ENCODE measurements at places on chromosomes 2 and 18. TPM values are rescaled to one million over a fixed set of nuclear protein-coding genes. Genes with fewer than 3 reads are reported as not detected.
A peak's percentile ranks its signal among the peaks of the same experiment; 100 is the strongest.

The ANKRD30B gene
- polyA plus RNA-seq, result not detected

DNA sequence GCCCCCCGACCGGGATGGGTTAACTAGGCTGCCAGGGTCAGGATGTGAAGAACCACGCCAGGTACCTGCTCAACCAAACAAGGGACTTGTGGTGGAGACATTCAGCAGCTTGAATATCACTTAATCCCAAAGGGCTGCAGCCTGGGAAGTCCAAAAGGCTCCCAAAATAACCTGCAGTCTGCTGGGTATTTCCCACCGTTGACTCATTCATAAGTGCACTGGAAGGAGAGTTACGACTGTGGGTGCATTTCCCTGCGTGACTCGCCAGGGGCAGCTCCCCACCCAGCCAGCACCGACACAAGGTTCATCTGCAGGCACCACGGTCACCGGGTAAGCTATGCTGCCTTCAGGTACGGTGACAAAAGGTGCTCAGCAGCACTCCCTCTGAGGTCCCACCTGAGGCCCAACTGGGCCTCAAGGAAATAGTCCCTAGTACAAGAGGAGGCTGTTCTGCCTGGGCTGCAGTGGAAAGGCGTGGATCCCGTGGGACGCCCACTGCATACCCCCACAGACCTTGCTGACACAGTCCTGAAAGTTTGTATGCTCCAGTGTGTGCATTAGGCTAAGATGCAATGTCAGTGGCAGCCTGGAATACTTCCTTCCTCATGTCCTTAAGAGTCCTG lies 86.5 kb downstream of the UXS1 start:
- peak; percentile 56 for DNase-seq

The UGT1A4 gene
- not detected for polyA plus RNA-seq

The CCDC68 gene
- polyA plus RNA-seq, result 5.1 TPM

The EFR3B gene
- polyA plus RNA-seq, result 0.24 TPM

DNA sequence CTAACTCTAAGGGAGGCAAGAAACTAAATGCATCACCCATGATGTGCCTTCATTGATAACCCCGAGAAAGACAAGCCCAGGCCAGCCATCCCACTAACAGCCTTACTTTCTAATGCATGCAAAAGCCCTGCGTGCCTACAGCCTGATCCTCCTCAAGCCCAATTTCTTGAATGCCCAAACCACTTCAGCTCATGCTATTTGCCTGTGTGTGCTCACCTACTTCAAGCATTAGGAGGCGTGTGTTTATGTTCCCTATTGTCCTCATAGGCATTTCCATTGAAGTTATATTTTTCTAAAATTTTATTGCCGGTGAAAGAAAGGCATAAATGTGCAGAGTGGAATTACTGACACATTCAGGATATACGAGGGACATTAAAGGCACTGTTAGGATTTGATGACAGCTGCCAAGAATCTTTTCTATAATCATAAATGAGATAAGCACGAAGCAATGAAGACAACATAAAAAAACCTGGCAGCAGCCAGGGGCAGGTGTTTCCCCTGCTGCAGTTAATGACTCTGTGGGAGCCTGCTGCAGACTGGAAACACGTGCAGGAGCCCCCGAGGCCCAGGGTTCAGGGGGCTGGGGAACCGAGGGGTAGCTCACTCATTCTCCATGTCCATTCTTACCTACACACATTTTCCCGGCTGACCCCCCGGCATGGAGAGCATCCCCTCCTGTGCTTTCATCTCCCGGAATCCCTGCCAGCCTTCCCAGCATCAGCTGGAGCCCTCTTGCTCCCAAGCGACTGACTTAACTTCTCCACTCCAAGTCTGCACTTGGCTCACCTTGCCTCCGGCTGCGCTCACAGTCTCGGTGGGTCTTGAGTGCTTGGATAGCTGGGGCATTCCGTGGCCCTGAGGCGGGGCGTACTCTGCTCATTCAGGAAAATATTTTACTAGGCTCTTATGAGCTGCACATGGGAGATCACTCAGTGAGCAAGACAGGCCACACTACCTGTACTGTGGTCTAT lies 292.3 kb upstream of the SIX2 start:
- DNase-seq, result no peak

DNA sequence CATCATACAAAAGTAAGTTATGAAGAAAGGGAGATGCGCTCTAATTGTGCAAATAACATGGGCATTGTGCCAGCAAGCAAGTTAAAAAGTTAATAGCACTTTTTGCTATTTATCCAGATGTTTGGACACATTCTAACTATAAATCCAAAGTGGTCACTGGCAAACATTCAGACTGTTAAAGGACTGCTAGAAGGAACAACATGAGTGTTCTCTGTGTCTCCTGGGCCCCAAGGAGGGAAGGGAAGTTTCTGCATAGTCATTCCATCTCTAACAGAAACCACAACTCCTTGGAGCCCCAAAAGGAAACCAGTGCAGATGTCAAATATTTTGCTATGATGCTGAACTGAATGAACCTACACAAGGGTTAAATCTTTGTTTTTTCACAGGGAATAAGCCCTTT lies 213.3 kb upstream of the HNRNPA3 start:
- DNase-seq, result peak; percentile 1

GRCh38 chr2:196174404-196174803 lies 3.0 kb upstream of the STK17B start:
- DNase-seq, result no peak

The CCDC93 gene
- 15.1 TPM for polyA plus RNA-seq

DNA sequence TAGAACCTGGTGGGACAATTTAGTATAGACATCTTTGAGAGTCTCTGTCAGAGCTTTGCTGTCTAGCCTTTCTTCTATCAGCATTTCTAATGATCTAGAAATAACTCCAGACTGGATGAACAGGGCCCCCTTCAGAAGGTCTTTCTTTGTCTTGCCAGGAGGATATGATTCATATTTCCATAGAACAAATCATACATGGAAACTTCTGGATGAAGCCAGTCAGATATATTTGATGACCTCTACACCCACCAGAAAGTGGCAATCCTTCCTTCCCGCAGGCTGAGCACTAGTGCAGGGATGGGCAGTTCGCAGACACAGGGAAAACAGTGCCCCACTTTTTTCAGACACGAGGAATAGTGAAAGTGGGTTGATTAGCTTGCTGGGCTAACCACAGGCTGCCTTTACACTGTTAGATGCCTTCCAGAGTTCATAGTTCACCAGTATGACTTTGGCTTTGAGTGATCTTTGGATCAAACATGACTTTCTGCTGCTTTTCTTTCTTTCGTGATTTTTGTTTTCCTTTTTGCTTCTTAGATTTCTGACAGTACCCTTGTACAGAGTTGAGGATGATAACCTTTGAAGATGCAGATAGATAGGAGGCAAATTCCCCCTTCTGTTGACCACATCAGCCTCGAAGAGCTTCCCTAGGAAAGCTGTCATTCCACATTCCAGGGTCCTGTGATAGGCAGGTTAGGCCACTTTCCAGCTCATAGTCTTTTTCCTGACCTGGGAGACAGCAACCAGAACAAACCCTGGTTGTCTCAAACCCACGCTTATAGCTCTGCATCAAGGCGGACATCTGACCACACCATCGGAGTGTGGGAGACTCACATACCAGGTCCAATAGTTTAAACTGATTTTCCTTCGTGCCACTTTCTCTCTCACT lies 237.0 kb downstream of the ZNF407 start:
- DNase-seq, result no peak

DNA sequence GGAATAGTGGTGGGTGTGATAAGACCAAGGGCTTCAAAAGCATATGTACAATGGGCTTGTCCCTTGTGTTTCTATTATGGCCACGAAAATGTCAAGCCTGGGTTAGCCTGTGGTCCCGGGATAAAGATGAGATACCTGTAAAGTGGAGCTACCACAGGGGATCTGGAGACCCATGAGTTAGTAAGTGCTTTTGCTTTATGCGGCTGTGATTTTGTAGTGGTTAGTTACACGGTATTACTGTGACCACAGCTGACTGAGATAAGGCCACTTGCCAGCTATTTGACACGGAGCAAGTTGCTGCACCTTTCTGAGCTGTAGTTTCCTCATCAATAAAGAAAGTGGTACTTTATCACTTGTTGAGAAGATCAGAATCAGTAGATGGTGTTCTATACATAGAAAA lies 99.3 kb downstream of the PRELID3A start:
- DNase-seq, result no peak

The DPYSL5 gene
- polyA plus RNA-seq, result not detected

DNA sequence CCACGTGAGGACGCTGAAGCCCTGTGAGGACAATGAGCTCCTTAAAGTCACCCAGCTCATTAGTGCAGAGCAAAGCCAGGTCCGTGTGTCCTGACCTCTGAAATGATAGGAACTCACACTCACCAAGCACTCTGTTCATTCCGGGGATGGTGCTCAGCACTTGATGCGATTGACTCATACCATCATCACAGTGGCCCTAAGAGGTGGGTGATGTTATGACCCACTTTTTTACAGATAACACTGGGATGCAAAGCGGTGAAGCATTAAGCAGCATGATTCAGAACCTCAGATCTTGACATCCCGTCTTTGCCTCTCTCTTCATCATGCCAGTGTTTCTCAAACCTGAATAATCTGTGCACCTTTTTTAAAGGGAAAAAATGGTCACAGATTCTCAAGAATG lies 234.8 kb downstream of the ALPK2 start:
- DNase-seq, result no peak

The ZNF804A gene
- polyA plus RNA-seq, result 3.5 TPM

DNA sequence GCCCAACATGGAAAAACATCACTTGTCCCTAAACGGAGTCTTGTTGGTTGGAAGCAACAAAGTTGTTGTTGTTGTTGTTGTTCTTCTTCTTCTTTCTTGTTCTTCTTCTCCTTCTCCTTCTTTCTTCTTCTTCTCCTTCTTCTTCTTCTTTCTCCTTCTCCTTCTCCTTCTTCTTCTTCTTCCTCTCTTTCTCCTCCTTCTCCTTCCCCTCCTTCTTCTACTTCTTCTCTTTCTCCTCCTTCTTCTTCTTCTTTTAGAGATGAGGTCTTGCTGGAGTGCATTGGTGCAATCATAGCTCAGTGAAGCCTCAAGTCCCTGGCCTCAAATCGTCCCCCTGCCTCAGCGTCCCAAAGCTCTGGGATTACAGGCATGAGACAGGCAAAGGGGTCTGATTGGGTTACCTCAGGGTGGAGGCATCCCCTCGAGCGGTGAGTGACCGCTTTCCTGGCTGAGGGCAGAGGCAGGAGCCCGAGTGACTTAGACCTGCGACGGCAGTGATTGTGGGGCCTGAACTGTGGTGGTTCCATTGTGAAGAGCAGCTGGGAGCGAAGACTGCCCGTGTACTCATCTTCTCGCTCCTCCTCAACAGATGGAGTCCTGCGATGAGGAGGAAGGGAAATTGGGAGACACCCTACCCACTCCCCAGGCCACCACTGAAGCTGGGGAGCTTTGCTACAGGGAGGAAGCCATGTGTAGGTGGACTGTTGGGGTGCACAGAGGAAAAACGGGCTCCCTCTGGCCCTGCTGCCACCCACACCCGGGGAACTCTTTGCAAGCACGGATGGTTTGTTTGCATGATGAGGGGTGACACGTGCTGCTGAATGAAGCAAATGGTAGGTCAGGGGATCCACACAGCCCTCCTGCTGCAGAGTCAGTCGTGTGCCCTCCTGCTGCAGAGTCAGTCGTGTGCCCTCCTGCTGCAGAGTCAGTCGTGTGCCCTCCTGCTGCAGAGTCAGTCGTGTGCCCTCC lies 7.0 kb upstream of the PER2 start:
- DNase-seq, result no peak

- DNase-seq, result no peak
These were observed 40.8 kb upstream of the ANKRD62 start for GRCh38 chr18:12052866-12053265.

The STRN gene
- polyA plus RNA-seq, result 17.5 TPM

DNA sequence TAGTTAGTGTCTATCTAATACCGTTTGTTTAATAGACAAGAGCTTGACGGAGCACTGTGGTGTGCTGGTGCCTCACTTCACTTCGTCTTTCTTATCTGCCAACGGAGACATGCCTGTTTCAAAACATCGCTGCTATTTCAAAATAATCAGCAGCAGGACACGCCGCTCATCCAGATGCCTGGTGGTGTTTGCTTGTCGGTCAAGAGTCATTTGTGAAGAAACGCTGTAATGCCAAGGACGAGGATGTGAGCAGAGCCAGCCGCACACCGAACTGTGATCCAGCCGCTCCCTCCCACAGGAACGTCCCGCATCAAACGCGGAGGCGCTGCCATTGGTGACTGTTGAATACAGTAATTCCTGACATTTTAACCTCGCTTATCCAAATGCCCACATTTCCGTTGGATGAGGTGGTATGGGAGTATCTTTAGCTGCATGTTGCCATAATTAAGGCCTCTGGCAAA lies 432.4 kb downstream of the FBXO15 start:
- DNase-seq, result no peak

The PXDN gene
- 160 TPM for polyA plus RNA-seq

DNA sequence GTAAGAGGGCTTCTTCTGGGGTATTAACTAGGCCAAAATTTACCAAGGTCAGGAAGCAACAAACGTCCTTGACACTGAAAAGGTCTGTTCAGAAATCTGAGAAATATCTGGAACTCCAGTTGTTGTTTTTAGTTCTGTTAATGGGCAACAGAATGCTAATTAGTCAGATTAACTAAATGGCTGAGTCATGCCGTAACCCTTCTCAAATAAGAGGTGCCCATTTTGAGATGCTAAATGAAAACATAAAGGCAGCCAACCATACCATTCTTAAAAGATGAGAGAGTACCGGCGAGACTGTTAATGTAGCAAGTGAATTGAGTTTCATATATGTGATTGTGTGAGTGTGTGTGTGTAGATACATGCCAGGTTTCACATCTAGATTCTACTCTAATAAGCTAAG lies 147.9 kb upstream of the GAREM1 start:
- DNase-seq, result no peak

The APOB gene
- polyA plus RNA-seq, result not detected

- DNase-seq, result peak; percentile 78
These were observed 19.5 kb downstream of the WIPF1 start for GRCh38 chr2:174577967-174578589.

The CNDP1 gene
- not detected for polyA plus RNA-seq

All from fibroblast of lung (primary cell).